ENCODE measurements at places on chromosomes 6 and 20.

GRCh38 chr6:151490996-151491395 lies 2.8 kb upstream of the CCDC170 start:
- no peak for DNase-seq

GRCh38 chr20:55097621-55098020 lies 622.2 kb downstream of the DOK5 start:
- no peak for DNase-seq

GRCh38 chr6:85464260-85464644 lies 14.4 kb downstream of the NT5E start:
- peak; percentile 99 for DNase-seq

- DNase-seq, result no peak
These were observed 26.8 kb upstream of the CRIP3 start for GRCh38 chr6:43335469-43335868.

GRCh38 chr6:122165014-122165413 lies 234.4 kb upstream of the HSF2 start:
- no peak for DNase-seq

DNA sequence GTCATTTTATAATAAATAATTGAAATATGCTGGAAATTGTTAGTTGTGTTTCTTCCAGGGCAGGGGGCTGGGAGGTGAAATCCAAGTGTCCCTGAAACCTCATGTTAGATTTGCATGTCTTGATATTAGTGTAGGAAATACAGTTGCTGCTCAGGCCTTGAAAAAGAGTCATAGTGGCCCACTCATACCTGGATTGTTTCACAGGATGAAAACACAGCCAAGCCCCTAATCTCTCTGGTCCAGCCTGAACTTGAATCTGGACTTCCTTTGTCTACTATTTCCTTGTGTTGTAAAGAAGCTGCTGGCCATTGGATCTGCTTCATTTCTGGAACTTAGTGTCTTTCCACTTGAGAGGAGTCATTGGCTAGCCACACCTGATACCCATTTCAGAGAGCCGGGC lies 108.8 kb upstream of the JARID2 start:
- no peak for DNase-seq

DNA sequence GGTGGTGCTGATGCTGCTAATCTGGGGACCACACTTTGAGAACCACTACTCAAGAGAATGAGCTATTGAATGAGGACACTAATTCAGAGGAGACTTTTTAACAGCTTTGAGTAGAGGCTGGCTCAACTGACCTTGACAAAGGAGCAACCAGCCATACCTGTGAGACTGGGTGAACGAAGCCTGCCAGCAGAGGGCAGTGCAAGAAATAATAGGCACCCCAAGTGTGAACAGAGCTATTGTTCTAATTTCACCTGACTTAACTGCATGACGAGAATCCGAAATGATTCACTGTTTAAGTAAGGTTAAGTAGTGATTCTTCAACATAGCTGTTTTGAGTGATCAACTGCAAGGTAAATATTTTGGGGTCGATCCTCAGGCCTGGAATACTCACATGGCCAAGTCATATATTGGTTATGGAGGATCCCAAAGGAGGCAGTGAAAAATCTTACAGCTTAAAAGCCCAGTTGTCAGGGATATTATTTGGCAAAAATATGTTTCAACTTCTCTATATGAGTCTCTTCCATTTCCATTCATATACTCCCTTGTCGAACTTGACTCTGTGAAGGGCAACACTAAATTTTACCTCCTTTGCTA lies 550.5 kb upstream of the MARCKS start:
- DNase-seq, result no peak

DNA sequence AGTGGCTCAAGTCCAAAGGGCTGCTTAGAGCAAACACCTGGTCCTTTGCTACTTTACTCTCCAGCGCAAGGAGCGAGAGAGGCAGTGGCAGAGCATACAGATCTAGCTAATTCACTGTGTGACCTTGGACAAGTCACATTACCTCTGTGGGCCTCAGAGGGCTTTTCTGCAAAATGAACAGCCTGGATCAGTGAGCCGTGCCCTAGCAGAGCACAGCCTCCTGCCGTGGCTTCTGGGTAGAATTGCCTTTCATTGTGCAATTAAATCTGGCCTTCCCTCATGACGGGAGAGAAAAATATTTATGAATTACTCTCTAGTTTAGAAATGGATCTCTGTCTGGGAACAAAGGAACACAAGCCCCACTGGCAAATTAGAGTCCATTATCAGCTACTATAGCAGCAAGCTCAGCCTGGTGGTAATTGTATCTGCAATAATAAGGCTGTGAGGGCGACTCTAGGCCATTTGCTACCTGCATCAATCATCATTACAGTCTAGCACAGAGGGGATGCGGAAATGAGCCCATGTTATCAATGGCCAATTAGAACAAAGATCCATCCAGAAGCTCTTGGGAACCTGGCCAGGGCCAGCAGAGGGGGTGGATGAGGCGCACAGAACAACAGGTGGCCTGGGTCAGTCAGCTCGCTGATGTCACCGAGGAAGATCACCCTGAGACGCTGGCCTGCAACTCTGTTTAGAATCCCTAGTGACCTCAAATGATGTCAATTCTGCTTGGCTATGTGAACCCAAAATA lies 114.2 kb upstream of the LY86 start:
- DNase-seq, result no peak

- peak; percentile 100 for DNase-seq
These were observed 230.9 kb upstream of the SULF2 start for GRCh38 chr20:48015943-48016723.

- no peak for DNase-seq
These were observed 43.8 kb upstream of the SYNDIG1 start for GRCh38 chr20:24425523-24426135.

- DNase-seq, result no peak
These were observed 20.0 kb downstream of the TAF4 start for GRCh38 chr20:62045529-62046285.

- no peak for DNase-seq
These were observed 25.9 kb downstream of the RNASET2 start for GRCh38 chr6:166930354-166930891.

DNA sequence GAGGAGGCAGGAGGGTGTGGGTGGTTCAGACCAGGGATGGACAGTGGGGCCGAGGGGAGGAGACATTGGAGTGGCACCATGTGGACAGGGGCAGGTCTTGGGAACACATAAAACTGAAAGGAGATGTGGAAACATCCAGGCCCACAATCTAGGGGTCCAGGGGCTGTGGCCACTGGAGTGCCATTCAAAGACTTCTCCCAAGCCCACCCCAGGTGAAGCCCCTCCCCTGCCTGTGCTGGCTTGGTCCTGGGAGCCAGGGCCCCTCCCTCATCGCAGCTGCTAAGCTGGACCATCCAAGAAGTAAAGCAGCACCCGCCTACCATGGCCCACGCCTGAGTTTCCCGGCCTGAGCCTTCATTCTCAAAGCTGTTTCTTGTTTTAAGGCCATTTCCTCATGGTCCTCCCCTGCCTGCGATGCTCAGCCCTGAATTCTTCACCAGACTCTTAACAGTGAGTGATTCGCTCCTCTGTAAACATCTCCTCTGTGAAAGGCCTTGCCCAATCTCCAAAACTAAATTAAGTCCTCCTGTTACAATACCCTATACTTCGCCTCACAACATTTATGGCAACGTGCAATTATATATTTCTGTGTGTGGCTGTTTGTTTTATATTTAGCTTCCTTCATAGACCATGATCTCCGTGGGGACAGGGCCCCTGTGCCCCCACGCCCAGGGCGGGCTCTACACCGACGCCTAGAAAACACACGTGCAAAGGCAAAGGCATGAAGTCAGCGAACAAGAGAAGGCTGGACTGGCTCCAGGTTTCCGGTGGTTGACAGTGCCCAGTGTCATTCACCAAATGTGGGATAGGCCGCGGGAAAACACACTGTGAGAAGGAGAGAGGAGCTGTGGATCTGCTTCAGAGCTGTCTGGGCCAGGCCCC lies 267.8 kb downstream of the ERMARD start:
- DNase-seq, result no peak

DNA sequence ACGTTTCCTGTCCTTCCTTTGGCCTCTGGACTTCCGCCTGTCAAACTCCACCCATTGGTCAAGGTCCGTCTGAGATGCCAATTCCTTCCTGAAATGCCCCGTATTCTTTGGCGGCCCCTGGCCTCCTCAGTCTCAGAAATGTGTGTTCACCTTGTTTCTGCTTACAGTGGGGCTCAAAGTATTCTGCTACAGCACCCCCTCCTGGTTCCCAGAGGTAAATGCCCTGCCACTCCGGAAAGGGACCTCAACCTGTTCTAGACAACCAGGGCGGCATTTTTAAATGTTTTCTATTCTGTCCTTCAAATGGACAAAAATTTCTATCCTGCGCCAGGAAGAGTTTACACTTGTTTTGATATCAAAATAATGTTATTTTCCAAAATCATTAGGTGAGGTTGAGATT lies 12.1 kb upstream of the PAX1 start:
- DNase-seq, result no peak

DNA sequence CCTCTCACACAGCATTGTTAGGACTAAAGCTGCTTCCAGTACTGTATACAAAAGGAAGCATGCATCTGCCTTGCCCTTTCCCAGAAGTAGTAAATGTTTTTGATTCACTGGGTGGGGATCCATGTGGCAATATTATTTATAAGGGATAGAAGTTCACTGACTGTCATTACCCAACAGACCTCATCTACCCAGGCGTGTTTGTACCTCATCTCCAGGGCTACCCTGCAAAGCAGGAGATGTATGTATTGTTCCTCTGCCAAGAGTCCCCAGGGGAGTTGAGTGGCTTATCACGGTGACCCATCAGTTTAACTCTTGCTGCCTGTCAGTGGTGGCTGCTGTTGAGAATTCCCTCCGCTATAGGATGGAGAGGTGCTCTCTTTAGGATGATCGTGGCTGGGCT lies 42.5 kb downstream of the SLC24A3 start:
- no peak for DNase-seq

DNA sequence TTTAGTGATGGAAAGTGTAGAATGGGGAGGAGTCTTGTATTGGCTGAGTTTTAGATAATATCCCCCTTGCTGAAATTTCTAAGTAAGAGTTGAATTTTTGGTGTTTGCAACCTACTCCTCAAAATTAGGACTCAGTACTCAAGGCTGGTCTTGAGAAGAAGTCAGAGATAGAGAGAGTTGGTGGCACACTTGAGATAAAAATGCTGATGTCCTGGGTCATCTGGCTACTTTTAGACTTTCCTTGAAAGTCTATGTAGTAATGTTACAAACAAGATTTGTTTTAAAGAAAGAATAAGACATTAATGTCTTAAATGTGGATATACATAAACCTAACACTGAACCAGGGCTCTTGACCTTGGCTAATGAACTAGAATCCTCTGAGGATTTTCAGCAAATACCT lies 62.5 kb upstream of the MLIP start:
- no peak for DNase-seq

DNA sequence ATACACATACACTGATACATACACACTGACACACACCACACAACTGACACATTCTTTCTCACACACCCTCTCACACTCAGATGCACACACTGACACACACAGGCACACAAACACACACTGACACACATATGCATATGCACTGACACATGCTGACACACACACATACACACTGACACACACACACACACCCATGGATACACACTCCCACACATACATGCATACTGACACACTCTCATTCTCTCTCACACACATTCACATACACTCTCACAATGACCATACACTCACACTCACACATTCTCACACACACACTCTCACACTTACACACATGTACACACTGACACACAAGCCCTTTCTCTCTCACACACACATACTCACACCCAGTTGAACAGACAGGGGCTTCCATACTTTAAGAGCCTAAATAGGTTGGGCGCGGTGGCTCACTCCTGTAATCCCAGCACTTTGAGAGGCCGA lies 236.4 kb downstream of the LRFN2 start:
- DNase-seq, result no peak

DNA sequence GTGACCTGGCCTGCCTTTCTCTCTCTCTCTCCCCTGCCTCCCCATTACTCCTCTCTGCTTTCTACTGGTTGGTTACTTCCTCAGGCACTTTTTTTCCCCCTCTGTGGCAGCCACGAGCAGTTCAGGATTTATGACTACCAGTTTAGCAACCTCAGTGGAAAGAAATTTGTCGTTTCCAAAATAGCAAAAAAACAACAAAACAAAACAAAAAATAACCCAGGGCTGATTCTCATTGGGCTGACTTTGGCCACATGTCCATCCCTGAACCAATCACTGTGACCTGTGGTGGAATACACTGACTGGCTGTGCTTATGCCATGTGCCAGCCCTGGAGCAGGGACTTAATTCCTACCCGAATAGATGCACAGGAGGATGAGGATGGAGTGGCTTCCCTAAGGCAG lies 137.4 kb downstream of the TFAP2C start:
- DNase-seq, result no peak

- no peak for DNase-seq
These were observed 16.9 kb upstream of the ANGPT4 start for GRCh38 chr20:933029-933428.

GRCh38 chr20:38730989-38731737 lies 6.9 kb downstream of the SLC32A1 start:
- peak; percentile 57 for DNase-seq

DNA sequence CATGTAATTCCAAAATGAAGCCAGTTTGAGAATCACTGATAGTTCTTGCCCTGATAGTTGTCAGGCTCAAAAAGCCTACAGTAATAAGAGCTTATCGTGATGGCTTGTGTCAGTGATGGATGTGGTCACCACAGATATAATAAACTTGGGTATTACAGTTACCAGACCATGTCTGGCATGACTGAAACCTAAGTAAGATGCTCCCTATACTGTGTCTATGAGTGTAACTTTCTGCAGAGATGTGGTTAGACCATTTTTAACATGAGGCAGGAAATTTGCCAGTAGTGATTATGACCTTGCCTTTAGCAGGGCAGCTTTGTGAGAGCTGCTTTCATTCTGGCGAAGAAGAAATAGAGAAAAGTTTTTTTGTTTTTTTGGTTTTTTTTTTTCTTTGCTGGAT lies 90.2 kb downstream of the ANKS1A start:
- DNase-seq, result no peak

DNA sequence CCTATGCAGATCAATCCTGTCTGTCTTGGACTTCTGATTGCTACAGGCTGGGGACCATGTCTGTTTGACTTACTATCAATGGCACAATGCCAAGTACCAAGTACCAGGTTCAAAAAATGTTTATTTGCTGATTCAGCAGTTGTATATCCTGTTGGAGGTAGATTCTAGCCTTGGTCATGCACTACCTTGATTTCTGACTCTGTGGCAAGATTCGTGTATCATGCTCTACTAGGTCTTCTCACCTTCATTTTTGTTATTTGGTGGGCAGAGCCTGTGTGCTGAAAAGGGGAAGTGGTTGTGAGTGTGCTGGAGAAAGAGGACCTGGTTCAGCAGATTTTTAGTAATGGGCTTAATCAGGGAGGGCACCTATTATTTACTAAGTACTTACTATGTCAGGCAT lies 192.4 kb upstream of the MYLIP start:
- no peak for DNase-seq

All from fibroblast of skin of right biceps (primary cell).